ENCODE measurements at places on chromosomes 12 and 14. TPM values are rescaled to one million over a fixed set of nuclear protein-coding genes. Genes with fewer than 3 reads are reported as not detected.

The DIO3 gene
- 3.3 TPM for total RNA-seq

The PLEK2 gene
- total RNA-seq: 0.22 TPM

The DNAJC22 gene
- total RNA-seq: 0.04 TPM

The FOXN4 gene
- total RNA-seq: 0.04 TPM

The CLEC2A gene
- total RNA-seq: not detected

GRCh38 chr12:5461966-5462365, 30.1 kb downstream of the NTF3 start:
- no peaks in the 10 kb centered on the region for H3K27me3 ChIP-seq
- DNase-seq: no peak
- peaks cover 4% of the 10 kb centered on the region for H3K4me1 ChIP-seq
- no peak overlapping the region for H3K27ac ChIP-seq

DNA sequence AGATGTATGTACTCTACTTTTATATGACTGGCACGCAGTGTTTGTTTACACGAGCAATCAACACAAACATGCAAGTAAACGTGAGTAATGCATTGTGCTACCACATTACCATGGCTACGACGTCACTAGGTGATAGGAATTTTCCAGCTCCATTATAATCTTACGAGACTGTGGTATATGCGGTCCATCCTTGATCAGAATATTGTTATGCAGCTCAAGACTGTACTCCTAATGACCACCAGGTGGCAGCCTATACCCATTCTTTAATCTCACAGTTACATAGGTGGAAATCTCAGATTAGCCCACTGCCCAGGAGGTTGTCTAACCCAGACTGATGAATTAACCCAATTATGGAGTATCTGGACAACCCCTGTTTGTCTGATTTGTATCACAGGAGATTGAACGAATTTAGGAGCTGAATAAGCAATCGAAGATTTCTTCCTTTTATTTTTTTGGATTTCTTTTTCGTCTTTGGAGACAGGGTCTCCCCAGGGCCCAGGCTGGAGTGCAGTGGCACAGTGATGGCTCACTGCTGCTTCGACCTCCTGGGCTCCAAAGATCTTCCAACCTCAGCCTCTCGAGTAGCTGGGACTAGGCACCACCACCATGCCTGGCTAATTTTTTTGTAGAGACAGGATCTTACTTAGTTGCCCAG, 8.7 kb upstream of the TESPA1 start:
- H3K27me3 ChIP-seq: no peaks in the 10 kb centered on the region
- H3K27ac ChIP-seq: no peak overlapping the region
- DNase-seq: peak; percentile 77
- H3K36me3 ChIP-seq: no peaks in the 10 kb centered on the region
- H3K4me1 ChIP-seq: peaks cover 11% of the 10 kb centered on the region

DNA sequence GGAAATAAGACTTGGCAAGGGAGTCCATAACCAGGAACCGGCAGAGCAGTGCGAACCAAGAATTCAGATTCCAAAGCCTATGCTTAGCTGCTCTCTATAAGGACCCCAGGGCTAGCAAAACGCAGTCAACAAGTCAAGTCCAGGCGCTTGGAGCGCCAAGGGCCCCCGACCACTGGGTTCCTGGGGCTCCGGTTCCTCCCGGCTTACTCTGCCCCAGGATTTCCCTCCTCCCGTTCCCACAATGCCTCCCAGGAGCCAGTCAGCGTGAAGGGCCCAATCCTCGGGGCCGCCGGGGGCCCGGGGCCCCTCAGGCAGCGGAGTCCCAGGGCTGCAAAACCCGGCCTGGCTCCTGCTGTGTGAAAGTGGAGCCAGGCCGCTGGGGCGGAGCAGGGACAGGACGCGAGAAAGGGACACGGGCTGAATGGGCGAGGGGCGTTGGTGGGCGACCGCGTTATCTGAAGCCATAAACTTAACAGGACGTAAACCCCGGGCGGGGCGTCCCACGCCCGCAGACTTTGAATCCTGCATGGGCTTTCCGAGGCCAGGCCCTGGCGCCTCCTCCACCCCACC, 1.5 kb downstream of the KRT8 start:
- peaks cover 18% of the 10 kb centered on the region for H3K4me1 ChIP-seq
- no peaks in the 10 kb centered on the region for H3K36me3 ChIP-seq
- H3K27ac ChIP-seq: no peak overlapping the region
- peak; percentile 91 for DNase-seq

GRCh38 chr14:67395086-67395875, 16.7 kb downstream of the PLEK2 start:
- no peaks in the 10 kb centered on the region for H3K4me1 ChIP-seq
- H3K27me3 ChIP-seq: no peaks in the 10 kb centered on the region
- DNase-seq: no peak
- H3K36me3 ChIP-seq: no peaks in the 10 kb centered on the region
- H3K4me3 ChIP-seq: no peak overlapping the region

GRCh38 chr12:120916561-120916960, 12.4 kb upstream of the SPPL3 start:
- H3K36me3 ChIP-seq: no peaks in the 10 kb centered on the region
- no peaks in the 10 kb centered on the region for H3K4me1 ChIP-seq
- no peak overlapping the region for H3K27ac ChIP-seq
- H3K27me3 ChIP-seq: peaks cover 2% of the 10 kb centered on the region
- no peak for DNase-seq
- H3K4me3 ChIP-seq: no peak overlapping the region

GRCh38 chr12:19035536-19035935, 94.0 kb upstream of the PLEKHA5 start:
- H3K27me3 ChIP-seq: no peaks in the 10 kb centered on the region
- no peak overlapping the region for H3K27ac ChIP-seq
- peaks cover 7% of the 10 kb centered on the region for H3K4me1 ChIP-seq
- H3K36me3 ChIP-seq: no peaks in the 10 kb centered on the region
- H3K4me3 ChIP-seq: no peak overlapping the region

- DNase-seq: no peak
- no peaks in the 10 kb centered on the region for H3K36me3 ChIP-seq
- H3K27ac ChIP-seq: no peak overlapping the region
- H3K27me3 ChIP-seq: no peaks in the 10 kb centered on the region
- no peak overlapping the region for H3K4me3 ChIP-seq
These were observed 345.8 kb downstream of the TMEM132D start for GRCh38 chr12:129558036-129558435.

DNA sequence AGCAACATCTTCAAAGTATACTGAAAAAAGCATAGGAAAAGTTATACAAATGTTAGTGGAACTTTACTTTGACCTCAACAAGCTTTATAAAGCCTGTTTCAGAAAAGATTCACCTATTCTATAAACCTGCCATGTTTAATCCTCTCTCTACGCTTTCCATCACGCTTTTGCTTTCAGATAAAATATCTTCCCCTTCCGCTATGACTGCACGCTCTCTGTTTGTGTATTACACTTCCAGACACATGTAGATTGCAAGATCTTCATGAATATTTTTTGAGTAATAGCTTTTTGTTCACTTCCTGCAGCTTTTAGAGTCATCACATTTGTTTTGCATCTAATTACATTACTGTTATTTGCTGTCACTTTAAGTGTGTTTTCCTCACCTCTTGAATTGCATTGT, 271.4 kb downstream of the RASSF9 start:
- DNase-seq: no peak
- H3K27me3 ChIP-seq: no peaks in the 10 kb centered on the region
- no peaks in the 10 kb centered on the region for H3K36me3 ChIP-seq

DNA sequence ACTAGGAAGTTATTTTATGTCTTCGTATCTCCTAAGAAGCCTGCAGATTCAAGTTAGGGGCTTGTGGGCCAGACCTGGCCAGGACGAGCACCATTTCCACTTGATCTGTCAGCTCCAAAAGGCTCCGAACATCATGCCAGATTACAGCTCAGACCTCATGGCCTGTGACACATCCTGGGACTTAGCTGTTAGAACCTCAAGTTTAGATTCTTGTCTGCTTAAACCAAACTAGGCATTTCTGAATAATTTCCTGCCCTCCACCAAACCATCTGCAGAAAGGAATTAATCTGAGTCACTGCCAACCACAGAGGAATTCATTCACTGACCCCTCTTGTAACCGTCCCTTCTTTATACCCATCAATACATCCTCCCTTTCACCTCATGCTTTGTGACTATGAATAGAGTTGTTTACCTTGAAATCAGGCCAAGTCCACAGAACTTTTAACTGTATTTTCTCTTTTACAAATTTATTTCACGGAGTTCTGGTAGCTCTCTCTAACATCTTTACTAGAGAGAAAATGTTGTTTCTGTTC, 120.3 kb downstream of the FBXL14 start:
- H3K27me3 ChIP-seq: no peaks in the 10 kb centered on the region
- H3K36me3 ChIP-seq: no peaks in the 10 kb centered on the region
- peak overlapping the region; percentile 78 for H3K27ac ChIP-seq
- no peak overlapping the region for H3K4me3 ChIP-seq

DNA sequence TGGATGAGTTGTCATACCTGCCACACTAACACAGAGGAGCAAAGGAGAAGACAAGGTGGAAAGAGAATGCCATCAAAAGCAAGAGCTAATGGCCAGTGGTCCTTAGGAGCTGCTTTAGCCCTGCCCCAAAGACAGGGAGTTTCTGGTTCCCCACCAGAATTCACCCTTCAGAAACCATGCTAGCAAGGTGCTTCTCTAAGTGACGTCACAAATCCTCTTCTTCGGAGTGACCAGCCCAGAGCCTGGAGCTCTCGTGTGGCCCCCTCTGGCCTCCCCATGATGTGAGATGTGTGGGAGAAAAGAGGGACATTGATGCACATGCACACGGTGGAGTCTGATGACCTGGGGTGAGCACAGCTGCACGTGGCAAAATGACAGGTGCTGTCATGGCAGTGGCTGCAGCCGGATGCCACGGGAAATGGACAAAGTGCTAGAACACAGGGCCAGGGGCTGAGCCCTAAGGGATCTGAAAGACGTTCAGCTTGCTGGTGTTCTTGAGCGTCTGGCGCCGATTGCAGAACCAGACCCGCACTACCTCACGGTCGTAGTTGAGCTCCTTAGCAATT, 16.9 kb upstream of the TFCP2 start:
- no peak for DNase-seq
- H3K36me3 ChIP-seq: peaks cover 22% of the 10 kb centered on the region
- H3K4me3 ChIP-seq: no peak overlapping the region
- no peaks in the 10 kb centered on the region for H3K27me3 ChIP-seq

GRCh38 chr12:21539797-21540196, 13.7 kb downstream of the SPX start:
- no peak for DNase-seq
- H3K36me3 ChIP-seq: no peaks in the 10 kb centered on the region

DNA sequence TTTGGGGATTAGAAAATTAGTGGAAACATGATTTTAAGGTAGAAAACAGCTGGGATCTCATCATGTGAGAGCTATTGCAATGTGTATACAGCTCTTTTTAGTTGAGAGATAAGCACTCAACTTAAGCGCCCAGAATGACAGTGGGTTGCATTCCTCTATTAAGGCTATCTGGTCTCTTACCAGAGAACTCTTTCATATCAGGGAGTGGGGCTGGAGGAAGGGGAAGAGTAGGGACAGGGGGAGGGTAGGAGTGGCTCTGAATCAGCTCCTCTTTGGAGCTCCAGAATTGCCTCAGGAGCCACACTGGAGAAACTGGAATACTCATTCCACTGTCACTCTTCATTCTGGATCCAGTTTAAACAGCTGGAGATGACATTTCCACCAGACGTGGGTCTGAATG, 9.2 kb upstream of the PLEKHG3 start:
- no peak for DNase-seq
- H3K4me1 ChIP-seq: peaks cover 24% of the 10 kb centered on the region
- H3K4me3 ChIP-seq: no peak overlapping the region
- no peak overlapping the region for H3K27ac ChIP-seq

DNA sequence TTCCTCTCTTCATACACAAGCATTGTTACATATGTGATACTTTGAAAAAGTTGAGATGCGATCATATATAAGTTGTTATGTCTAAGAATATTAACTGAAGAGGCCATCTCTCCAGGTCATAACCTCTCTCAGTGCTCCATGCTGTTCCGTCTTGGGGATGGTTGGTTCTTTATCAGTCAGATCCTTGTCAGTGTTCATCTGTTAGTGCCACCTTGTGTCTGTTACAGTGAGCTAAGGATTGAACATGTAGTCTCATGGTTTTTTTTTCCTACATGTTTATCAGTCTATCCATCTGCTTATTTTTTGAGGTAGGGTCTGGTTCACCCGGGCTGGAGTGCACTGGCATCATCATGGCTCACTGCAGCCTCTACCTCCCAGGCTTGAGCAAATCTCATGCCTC, 30.5 kb downstream of the EP400 start:
- peaks cover 51% of the 10 kb centered on the region for H3K36me3 ChIP-seq
- H3K4me1 ChIP-seq: no peaks in the 10 kb centered on the region
- no peak overlapping the region for H3K27ac ChIP-seq
- H3K4me3 ChIP-seq: no peak overlapping the region
- no peaks in the 10 kb centered on the region for H3K27me3 ChIP-seq

- H3K27me3 ChIP-seq: no peaks in the 10 kb centered on the region
- no peak overlapping the region for H3K27ac ChIP-seq
- no peaks in the 10 kb centered on the region for H3K36me3 ChIP-seq
- H3K4me1 ChIP-seq: no peaks in the 10 kb centered on the region
- DNase-seq: no peak
These were observed 217.6 kb downstream of the TMTC2 start for GRCh38 chr12:82904219-82904790.

GRCh38 chr12:89239534-89239933, 112.8 kb downstream of the DUSP6 start:
- no peak overlapping the region for H3K27ac ChIP-seq
- no peaks in the 10 kb centered on the region for H3K36me3 ChIP-seq
- no peaks in the 10 kb centered on the region for H3K27me3 ChIP-seq
- peaks cover 3% of the 10 kb centered on the region for H3K4me1 ChIP-seq

DNA sequence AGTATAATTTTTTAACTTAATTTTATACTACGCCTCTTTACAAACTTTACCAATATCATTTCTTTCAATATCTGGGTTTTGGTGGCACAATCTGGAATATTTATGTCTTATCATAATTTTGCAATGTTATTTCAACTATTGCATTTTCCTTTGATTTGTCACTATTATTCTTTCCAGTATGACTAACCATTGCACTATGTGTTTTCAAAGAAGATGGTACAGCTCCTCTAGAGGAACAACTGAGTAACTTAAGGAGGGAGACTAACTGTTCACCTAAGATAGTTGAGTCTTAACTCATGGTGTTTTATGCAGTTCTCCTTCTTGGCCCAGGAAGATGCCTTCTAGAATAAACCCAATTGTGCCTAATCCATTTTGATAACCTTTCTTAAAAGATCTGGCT, 60.5 kb upstream of the KIF21A start:
- H3K36me3 ChIP-seq: no peaks in the 10 kb centered on the region
- H3K4me1 ChIP-seq: no peaks in the 10 kb centered on the region
- H3K4me3 ChIP-seq: no peak overlapping the region

DNA sequence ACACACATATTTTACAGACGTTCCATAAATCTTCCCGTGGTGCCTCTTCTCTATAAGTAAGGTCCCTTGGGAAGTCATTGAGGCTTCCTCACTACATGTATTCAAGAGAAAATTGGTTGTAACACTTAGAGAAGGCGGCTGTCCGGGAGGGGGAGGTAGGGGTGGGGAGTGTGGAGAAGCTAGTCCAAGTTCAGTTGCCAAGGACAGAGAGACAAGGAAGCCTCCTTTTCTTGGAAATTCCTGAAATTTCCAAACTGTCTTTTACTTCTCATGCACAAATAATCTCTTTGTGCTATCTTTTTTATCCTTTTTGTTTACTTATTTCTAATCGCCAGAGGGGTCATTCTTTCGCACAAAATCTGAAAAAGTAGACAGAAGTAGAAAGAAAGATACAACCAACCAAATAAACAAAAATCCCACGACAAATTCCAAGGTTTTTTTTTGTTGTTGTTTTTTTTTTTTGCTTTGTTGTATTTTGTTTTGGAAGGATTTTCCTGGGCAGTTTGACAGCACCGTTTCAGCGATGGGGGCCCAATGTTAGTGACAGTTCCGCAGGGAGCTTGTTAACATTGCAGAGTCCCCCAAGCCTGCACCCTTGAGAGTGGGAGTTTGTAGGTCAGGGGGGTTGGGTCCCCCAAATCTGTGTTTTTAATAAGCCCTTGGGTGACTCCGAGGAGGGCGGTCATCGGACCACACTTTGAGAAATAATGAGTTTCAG, 45.2 kb downstream of the MAP1LC3B2 start:
- H3K36me3 ChIP-seq: no peaks in the 10 kb centered on the region
- peak; percentile 92 for DNase-seq
- H3K4me3 ChIP-seq: peak overlapping the region; percentile 17
- H3K27me3 ChIP-seq: no peaks in the 10 kb centered on the region
- H3K4me1 ChIP-seq: peaks cover 23% of the 10 kb centered on the region
